ENCODE measurements at places on chromosomes 5 and 9.
A peak's percentile ranks its signal among the peaks of the same experiment; 100 is the strongest.

GRCh38 chr9:122338536-122338935, 32.3 kb upstream of the PTGS1 start:
- DNase-seq: no peak

GRCh38 chr5:82521431-82522051, 243.4 kb upstream of the RPS23 start:
- DNase-seq: no peak

- no peak for DNase-seq
Measured at GRCh38 chr5:177067503-177067902, 19.2 kb upstream of the FGFR4 start.

- DNase-seq: no peak
Measured at GRCh38 chr5:100828071-100828897, 74.8 kb downstream of the ST8SIA4 start.

GRCh38 chr5:134735243-134735642, 3.1 kb upstream of the CAMLG start:
- no peak for DNase-seq

GRCh38 chr5:158434749-158435148, 575.8 kb upstream of the CLINT1 start:
- no peak for DNase-seq

- no peak for DNase-seq
Measured at GRCh38 chr5:179324760-179325295, 20.4 kb downstream of the ADAMTS2 start.

DNA sequence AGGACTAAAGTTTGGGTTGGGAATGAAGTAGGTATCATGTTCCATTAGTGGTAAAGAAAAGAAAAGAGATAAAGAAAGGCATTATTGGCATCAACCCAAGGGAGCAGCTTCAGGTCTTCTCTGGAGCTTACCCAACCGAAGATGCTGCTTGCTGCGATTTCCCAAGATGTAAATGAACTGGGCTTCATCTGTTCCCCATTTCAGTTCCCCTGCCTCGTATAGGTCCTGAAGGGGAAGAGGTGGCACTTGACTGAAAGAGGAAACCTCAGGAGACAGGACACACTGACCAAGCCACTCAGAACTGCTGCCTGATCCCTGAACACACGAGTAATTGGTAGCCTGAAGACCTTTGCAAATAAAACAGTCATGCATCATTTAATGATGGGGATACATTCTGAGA, 24.6 kb downstream of the ANXA6 start:
- no peak for DNase-seq

GRCh38 chr5:108615216-108615615, 132.5 kb upstream of the FER start:
- no peak for DNase-seq

GRCh38 chr5:89036704-89037489, 153.9 kb upstream of the MEF2C start:
- DNase-seq: peak; percentile 2

- DNase-seq: peak; percentile 6
Measured at GRCh38 chr9:7976167-7976755, 176.7 kb upstream of the DMAC1 start.

GRCh38 chr9:107154291-107154690, 128.8 kb upstream of the RAD23B start:
- DNase-seq: no peak
